MG63 (cell line): ENCODE measurements at places on chromosomes 3 and 15. TPM values are rescaled to one million over a fixed set of nuclear protein-coding genes. Genes with fewer than 3 reads are reported as not detected.

DNA sequence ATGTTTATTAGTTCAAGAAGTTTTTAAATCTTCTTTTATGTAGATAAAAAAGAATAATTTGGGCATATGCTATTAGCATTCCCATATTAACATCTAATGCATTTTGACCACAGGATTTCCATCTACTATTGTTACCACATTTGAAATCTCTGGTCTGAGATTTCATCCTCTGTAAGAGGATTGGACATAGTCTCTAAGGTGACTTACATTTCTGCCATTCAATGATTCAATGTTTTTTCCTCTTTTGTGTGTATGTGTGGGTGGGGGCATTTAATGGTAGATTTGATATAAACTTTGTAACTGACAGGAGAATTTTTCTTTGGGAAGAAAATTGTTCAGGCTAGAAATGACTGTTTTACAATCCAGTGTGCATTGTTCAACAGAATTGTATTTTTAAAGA lies 307.3 kb upstream of the RBMS3 start:
- DNase-seq: no peak

GRCh38 chr15:90930861-90931574 lies 1.3 kb downstream of the HDDC3 start:
- DNase-seq: no peak

- DNase-seq: no peak
Observed at GRCh38 chr3:141089339-141090152, 38.4 kb downstream of the SPSB4 start.

RETNLB gene
- not detected in 2 replicates for total RNA-seq

SPINK8 gene
- not detected in 2 replicates for total RNA-seq

- DNase-seq: no peak
Observed at GRCh38 chr15:38470816-38471215, 16.9 kb downstream of the FAM98B start.

GRCh38 chr3:140053794-140054193 lies 118.8 kb downstream of the CLSTN2 start:
- no peak for DNase-seq

DNA sequence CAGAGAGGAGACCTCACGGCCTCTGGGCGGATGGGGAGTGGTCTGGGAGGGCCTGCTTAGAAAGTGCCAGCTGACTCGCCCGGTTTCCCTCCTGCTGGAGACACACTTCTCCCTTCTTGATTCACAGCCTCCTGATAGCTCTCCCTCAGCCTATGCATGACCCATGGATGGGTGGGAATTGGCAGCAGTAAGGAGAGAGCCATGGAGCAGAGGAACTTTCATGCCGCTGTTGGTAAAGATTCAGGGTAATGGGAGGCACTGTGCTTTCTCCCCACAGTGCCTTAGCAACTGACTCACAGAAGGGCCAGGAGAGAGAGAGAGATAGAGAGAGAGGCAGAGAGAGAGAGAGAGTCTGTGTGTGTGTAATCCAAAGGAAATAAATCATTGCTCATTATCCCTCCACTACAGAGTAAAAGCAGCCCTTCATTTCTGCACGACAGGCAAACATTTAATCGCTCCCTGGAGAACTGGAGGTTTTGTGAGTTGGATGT lies 82.8 kb downstream of the SEMA5B start:
- peak; percentile 66 for DNase-seq

- DNase-seq: no peak
Observed at GRCh38 chr3:50155491-50155878, 361 bp downstream of the SEMA3F start.

- DNase-seq: peak; percentile 85
Observed at GRCh38 chr3:126267169-126267975, 87.0 kb upstream of the ALDH1L1 start.

DNA sequence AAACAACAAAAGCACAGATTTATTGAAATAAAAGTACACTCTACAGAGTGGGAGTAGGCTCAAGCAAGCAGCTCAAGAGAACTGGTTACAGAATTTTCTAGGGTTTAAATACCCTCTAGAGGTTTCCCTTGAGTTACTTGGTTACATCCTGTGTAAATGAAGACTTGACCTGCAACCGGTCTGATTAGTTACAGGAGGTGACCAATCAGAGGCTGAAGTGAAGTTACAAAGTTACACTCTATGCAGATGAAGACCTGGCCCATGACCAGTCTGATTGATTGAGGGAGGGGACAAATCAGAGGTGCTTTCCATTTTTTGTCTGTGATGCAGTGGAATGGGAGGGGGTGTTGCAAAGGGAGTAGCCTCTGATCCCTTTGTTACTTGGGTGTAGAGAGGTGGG lies 723.4 kb downstream of the ZPLD1 start:
- DNase-seq: no peak

CCDC191 gene
- 0.20 and 1.5 TPM in 2 replicates for total RNA-seq

MON1A gene
- total RNA-seq: 10.3 and 15.6 TPM in 2 replicates

GRCh38 chr3:119628816-119629445 lies 31.2 kb downstream of the PLA1A start:
- no peak for DNase-seq

IDH2 gene
- 45.7 and 57.2 TPM in 2 replicates for total RNA-seq

DNA sequence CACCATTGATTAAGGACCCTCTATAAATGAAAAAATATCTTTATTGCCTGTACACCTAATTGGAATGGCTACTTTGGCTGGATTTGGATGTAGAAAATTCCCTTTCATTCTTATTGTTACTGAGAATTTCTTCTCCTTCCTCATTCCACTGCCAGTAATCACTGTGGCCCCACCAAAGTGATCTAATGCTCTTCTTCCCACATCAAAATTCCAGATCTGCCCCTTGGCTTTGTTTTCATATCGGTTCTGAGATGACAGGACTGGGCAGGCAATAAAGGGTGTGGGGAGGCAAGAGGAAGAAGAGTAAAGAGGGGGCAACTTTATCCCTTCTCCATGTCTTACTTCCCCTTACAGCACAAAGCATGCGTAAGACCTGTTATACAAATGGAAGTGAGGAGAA lies 2.1 kb downstream of the ANKUB1 start:
- peak; percentile 18 for DNase-seq

DNA sequence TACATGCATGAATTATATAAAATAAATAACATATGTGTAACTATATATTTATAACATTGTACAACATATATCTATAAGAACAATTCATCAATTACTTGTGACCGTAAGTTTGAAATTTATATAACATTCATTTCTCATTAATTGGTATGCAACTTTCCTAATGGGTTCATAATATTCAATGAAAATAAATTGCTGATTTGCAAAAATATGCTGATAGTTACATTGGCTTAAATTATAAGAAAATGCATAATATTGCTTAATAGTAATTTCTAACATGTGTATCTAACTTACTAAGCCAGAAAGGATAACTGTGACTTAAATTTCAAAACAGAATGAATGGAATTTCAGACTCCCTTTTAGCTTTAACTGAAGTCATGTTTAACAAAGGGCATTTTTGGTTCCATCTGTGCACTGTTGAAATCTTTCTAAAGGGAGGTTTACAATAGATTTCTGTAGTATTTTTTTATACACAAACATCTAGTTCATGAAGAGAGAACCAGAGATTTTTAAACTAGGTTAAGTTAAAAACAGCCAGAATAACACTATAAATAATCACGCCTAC lies 310.9 kb downstream of the TBC1D5 start:
- DNase-seq: no peak

DNA sequence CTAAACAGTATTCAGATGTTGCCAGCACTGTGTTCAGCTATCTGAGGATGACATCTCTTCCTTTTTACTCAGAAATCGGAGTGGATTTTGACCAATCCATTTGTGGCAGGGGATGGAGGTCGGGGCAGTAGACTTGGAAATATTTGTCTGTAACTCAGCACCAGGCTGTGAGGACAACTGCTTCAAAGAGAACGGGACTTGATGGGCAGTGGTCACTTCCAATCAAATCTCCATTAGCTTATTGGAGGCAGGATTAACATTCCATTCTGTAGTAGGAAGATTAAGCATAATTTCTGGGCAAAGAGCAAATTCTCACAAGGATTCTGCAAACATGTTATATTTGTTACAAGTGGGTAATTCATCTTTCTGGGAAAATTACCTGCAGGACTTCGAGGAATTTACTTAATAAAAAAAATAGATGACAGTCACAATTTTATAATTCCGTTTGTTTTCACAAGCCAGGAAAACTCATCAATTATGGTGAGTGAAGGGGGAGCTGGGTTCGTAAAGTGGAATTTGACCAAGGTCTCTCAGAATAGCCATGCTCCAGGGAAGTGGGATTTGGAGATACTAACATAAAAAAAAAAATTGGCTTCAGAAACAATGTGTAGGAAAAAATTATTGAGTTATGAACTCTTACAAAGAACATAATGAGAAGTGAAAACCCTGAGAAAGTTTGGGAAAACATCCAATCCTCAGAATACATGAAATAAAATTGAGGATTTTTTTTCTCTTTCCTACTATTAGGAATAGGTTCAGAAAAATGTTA lies 18.1 kb downstream of the CRABP1 start:
- no peak for DNase-seq

DNA sequence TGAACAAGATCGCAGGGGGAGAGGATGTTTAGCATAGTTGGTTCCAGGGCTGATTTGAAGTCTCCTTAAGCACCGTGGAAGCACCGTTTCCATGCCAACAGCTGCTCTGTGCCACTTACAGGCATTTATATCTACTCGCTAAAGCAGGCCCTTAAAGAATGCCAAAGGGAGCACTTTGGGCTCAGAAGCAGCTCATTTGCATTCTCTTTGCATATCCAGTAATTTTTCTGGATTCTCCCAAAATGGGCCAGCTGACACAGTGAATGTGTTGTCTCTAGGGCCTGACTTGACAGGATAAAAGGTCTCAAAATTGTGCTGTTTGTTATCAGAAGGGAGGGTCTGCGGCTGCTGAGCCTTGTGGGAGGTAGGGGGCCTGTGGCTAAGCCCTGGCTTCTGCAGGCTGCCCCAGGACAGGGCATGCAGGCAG lies 138.6 kb downstream of the FBLN2 start:
- DNase-seq: no peak

SLC24A5 gene
- not detected in 2 replicates for total RNA-seq

- DNase-seq: no peak
Observed at GRCh38 chr3:152257563-152258035, 11.1 kb upstream of the MBNL1 start.

CLRN1 gene
- total RNA-seq: not detected in 2 replicates

CCR3 gene
- total RNA-seq: not detected in 2 replicates

SMAD6 gene
- total RNA-seq: 34.3 and 37.8 TPM in 2 replicates

DNA sequence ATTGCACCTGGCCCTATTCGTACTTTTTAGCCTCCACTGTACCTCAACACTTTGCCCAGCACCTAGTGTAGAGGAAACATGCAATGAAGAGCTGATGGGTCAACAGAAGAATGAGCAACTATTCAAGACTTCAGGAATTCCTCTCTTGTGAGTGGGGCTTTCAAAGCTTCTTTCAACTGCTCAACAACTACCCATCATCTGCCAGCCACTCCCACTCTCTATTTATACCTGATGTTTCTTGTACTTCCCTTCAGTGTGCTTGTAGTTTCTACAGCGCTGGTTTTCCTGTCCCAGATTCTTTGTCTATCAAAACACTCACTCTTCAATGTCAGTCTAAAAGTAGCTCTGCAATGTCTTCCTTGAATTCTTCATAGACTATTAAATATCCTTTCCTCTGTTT lies 168.3 kb upstream of the LPP start:
- DNase-seq: no peak

SEMA6D gene
- 1.0 and 14.1 TPM in 2 replicates for total RNA-seq

UROC1 gene
- not detected in 2 replicates for total RNA-seq

DNA sequence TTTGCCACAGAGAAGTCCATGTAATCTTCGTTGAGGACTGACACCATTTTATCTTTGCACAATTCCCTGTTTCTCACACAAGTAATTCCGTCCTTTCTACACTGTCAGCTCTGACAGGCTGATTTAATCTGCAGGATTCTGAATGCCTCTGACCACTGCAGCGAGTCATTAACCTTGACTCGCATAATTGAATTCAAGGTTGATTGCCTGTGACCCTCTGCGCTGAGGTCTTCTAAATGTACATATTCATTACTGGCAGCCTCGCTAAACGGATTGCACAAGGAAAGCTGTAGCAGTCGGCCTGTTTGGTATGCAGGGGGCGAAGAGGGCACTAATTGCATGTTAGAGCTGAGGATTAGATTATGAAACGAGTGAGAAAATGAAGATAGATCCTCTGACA lies 147.8 kb downstream of the SHOX2 start:
- DNase-seq: no peak

ACP3 gene
- not detected in 2 replicates for total RNA-seq

ACSBG1 gene
- total RNA-seq: not detected in 2 replicates
